ENCODE measurements at places on chromosomes 7 and 10.

DNA sequence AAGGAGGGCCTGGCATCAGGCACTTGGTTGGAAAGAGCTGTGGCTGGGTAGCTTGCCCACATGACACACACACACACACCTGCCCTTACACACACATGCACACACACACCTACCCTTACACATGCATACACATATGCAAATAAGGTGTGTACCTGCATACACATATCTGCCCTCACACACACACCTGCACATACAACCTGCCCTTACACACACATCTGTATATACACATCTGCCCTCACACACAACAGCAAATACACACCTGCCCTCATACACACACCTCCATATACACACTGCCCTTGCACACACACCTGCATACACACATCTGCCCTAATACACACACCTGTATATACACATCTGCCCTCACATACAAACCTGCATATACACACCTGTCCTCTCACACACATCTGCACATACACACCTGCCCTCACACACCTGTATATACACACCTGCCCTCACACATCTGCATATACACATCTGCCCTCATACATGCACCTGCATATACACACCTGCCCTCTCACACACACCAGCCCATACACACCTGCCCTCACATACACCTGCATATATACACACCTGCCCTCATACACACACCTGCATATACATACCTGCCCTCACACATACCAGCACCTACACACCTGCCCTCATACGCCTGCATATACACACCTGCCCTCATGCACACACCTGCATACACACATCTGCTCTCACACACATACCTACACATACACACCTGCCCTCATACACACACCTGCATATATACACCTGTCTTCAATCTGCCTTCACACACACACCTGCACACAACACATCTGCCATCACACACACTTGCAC lies 82.9 kb downstream of the GRID1 start:
- DNase-seq = no peak
- H3K27me3 ChIP-seq = no peaks in the 10 kb centered on the region
- H3K4me3 ChIP-seq = no peak overlapping the region
- no peaks in the 10 kb centered on the region for H3K4me1 ChIP-seq
- no peak overlapping the region for H3K27ac ChIP-seq

DNA sequence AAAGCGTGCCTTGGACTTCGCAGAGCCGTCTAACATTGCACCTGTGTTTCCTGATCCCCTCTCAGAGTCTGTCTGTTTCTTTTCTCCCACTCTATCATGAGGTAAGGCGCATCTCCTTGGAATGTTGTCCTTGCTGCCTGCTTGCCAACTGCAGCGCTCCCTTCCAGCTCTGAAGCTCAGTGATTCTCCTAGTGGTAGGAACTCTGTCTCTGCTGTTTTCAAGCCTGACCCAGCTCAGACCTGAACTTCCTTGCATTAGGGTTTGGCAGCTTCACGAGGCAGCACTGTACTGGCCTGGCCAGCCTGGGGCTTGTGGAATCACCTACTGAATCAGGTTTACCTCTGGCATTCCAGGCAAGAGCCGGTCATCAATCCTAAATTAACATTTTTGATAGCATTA lies 123.9 kb downstream of the CREB5 start:
- H3K4me3 ChIP-seq = no peak overlapping the region
- no peaks in the 10 kb centered on the region for H3K36me3 ChIP-seq
- H3K27ac ChIP-seq = no peak overlapping the region
- no peaks in the 10 kb centered on the region for H3K27me3 ChIP-seq
- DNase-seq = no peak

GRCh38 chr10:19325581-19325980 lies 277.0 kb downstream of the MALRD1 start:
- H3K36me3 ChIP-seq = no peaks in the 10 kb centered on the region
- H3K27ac ChIP-seq = no peak overlapping the region
- no peaks in the 10 kb centered on the region for H3K4me1 ChIP-seq
- no peaks in the 10 kb centered on the region for H3K27me3 ChIP-seq
- H3K4me3 ChIP-seq = no peak overlapping the region

DNA sequence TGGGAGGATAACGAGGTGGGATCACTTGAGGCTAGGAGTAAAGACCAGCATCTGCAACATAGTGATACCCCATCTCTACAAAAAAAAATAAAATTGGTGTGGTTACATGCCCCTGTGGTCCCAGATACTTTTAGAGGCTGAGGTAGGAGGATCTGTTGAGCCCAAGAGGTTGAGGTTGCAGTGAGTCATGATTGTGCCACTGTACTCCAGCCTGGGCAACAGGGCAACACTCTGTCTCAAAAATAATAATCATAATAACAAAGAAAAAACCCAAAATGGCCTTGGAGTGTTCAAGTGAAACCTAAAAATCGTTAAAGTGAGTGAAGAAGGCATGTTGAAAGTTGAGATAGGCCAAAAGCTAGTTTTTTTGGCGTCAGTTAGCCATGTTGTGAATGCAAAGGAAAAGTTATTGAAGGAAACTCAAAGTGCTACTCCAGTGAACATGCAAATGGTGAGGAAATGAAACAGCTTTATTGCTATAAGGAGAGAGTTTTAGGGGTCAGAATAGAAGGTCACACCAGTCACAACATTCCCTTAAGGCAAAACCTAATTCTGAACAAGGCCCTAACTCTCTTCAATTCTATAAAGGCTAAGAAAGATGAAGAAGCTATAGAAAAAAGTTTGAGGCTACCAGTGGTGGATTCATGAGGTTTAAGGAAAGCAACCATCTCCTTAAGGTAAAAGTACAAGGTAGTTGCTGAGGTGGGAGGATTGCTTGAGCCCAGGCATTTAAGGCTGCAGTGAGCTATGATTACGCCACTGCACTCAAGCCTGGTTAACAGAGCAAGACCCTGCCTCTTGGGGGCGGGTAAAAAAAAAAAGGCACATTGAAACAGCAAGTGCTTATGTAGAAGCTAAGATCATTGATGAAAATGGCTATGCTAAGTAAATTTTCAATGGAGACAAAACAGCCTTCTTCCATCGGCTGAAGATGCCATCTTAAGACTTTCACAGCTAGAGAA lies 45.4 kb upstream of the STOX1 start:
- no peak overlapping the region for H3K4me3 ChIP-seq
- H3K27me3 ChIP-seq = no peaks in the 10 kb centered on the region
- peaks cover 67% of the 10 kb centered on the region for H3K36me3 ChIP-seq
- H3K4me1 ChIP-seq = no peaks in the 10 kb centered on the region
- H3K27ac ChIP-seq = no peak overlapping the region

GRCh38 chr10:130371666-130372065 lies 235.5 kb downstream of the GLRX3 start:
- no peak overlapping the region for H3K4me3 ChIP-seq
- no peak for DNase-seq

- no peaks in the 10 kb centered on the region for H3K27me3 ChIP-seq
- no peak overlapping the region for H3K4me3 ChIP-seq
- no peak overlapping the region for H3K27ac ChIP-seq
- no peak for DNase-seq
- H3K4me1 ChIP-seq = no peaks in the 10 kb centered on the region
Measured at GRCh38 chr7:138848056-138848980, 50.3 kb upstream of the ATP6V0A4 start.

DNA sequence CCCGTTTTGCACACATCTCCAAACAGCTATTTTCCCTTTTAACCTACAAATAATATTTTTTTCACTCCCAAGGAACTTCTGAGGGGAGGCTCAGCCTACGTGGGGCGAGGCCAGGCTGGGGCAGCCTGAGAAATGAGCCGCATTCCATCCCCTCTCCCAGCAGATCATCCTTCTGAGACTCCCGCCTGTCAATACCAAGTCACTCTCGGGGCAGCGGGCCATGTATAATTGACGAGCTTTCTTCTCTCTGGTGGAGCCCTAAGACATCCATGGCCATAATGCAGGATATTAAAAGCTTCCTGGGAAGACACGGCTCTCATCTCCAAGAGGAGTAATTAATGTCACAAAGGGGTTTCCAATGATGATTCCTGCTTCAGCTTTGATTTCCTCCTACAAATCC lies 37.8 kb upstream of the CHST15 start:
- no peak for DNase-seq
- H3K36me3 ChIP-seq = no peaks in the 10 kb centered on the region
- H3K27me3 ChIP-seq = peaks cover 7% of the 10 kb centered on the region
- no peak overlapping the region for H3K27ac ChIP-seq

DNA sequence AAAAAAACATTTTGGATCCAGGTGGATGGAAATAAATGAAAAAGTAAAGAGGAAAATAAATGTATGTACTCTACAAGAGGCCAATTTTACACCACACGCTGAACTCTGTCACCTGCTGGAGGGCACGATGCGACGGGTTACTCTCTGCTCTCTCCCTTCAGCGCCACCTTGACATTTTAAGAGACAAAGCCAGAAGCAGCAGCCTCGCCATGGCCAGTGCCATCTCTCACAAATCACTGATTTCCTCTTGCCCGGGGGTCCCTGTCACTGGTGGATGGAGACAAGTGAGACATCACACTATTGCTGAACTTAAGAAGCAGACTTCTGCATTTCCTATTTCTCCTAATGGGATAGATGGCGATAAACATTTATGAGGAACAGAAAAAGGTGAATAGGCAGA lies 190.0 kb downstream of the ZMYND11 start:
- H3K27me3 ChIP-seq = no peaks in the 10 kb centered on the region
- H3K4me3 ChIP-seq = no peak overlapping the region
- H3K27ac ChIP-seq = no peak overlapping the region
- peaks cover 24% of the 10 kb centered on the region for H3K4me1 ChIP-seq

GRCh38 chr7:35694161-35694783 lies 663 bp downstream of the HERPUD2 start:
- H3K4me1 ChIP-seq = peaks cover 34% of the 10 kb centered on the region
- H3K27me3 ChIP-seq = no peaks in the 10 kb centered on the region
- H3K4me3 ChIP-seq = peak overlapping the region; percentile 87
- H3K36me3 ChIP-seq = peaks cover 6% of the 10 kb centered on the region

All from osteoblast (primary cell).